ENCODE measurements at places on chromosomes 3 and 15.

DNA sequence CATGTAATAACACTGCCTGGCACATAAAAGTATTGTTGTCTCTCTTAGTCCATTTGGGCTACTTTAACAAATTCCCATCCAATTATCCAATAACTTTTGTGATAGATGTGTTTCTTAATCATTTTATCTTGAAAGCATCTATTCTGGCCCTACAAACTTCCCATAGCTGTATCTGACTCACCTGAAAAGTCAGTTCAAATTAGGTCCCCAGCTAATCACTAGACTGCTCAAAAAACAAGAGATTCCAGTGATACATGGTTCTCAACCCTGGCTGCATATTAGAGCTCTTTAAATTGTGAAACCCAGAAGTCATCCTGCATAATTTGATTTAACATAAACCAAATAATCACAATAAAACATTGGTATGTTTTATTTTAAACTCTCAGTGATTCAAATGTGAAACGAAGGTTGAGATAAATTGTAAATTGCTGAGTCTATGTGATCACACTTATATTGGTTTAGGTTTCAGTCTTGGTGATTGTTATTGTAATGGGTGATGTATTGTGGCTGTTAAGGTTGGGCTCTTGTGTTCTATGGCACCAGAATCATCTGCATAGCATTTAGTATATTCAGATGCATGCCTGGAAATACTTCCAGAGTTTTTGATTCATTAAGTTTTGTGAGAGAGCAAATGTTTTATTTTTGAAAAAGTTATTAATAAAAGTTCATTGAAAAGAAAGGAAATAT lies 268.9 kb upstream of the KCNMB2 start:
- DNase-seq: no peak

DNA sequence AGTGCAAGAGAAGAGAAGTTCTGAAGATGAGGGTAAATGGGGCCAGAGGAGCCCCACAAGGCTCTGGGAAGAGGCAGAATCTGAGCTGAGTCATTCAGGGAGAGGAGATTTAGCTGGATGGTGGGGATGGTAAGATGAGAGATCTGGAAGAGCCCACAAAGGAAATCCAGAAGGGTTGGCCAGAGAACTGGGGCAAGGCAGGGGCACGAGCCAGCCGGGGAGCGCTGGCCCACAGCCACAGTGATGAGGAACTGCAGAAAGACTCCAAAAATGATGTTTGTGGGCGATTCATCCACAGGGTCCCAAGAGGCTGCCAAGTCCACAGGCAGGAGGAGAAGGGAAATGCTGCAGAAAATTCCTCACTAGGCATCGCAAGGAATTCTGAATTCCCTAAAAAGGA lies 75.9 kb upstream of the ATP2B2 start:
- DNase-seq: no peak

DNA sequence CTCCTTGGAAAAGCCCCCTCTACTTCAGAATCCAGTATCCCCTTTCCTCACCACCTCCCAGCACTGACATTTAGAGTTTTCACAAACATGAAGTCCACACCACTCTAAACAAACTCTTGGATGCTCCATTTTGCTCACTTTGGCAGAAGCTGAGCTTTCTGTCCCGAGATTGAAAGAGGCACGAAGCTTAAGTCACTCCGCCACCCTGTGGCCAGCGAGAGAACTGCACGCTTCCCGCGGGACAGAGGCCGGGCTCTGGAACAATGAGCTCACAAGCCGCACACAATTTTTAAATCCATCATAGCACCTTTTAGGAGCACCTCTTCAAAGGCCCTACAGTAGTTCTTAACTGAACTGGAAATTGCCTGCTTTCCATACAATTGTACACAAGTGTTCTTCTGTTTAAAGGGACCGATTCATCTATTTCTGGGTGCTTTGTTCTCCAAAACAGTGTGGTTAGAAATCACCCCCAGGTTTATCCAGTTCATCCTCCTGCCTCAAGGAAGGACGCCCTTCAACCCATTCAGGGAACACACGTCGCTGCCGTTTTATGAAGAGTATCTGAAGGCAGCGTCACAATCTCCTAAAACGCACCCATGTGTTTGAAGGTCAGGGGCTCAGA lies 226.1 kb downstream of the VPS13C start:
- DNase-seq: peak; percentile 73

- DNase-seq: no peak
Measured at GRCh38 chr15:95329362-95329761, 1001.1 kb upstream of the NR2F2 start.

DNA sequence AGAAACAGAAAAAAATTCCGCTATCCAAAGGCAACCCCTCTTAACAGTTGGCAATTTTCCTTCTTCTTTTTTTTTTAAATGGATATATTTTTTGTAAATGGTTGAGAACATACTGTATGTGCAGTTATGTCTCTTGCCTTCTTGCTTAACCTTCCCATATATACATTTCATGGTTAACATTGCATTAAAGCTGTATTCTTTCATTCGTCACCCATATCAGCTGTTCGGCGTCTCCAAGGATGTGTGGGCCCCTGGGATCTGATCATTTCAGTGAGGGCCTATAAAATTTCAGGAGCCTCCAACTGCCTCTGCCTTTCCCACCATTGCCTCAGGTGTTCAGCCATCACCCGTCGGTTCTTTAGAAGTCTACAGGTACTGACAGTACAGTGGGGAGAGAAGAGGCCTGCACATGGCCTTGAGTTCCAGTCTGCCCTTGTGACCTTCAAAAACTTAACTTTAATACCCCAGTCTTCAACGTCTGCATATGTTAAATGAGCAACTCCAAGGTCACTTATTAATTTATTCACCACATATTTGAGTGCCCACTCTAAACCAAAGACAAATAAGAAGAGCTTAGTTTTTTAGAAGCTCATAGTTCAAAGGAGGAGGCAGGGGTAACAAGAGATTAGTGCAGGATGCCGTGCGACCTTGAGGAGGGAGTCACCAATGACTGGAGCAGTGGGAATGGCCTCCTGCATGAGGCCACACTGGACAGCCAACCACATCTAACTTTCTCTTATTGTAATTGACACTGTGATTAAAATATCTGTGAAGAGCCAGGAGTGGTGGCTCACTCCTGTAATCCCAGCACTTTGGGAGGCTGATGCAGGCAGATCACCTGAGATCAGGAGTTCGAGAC lies 6.9 kb downstream of the ST6GAL1 start:
- DNase-seq: no peak
